Naive thymus-derived CD8-positive, alpha-beta T cell (primary cell): ENCODE measurements at places on chromosomes 1 and 21. TPM values are rescaled to one million over a fixed set of nuclear protein-coding genes. Genes with fewer than 3 reads are reported as not detected.

DNA sequence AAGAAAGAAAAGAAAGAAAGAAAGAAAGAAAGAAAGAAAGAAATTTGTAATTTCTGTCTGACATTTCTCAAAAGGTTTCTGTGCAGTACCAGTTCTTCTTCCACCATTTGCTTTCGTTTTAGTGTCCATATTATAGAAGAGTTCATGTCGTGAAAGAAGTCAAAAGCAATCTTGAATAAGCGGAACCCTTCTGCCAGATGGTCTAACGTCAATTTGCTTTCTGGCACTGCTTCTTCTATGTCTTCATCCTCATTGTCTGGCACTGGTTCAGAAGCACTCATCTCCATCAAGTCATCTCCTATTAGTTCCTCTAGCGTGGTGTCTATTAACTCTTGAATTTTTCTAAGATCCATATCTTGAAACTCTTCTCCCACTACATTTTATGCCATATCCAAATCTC lies 170.0 kb upstream of the KCTD3 start:
- DNase-seq = no peak

DNA sequence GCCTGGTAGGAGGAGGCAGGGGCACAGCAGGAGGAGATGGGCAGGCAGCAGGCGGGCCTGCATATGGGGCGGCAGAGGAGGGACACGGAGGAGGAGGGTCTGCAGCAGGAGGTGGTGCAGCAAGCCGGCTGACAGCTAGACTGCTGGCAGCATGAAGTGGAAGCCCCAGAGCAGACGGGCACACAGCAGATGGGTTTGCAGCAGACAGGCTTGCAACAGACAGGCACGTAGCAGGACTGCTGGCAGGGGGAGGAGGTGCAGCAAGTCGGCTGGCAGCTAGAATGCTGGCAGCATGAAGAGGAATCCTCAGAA lies 615 bp downstream of the KRTAP10-5 start:
- DNase-seq = no peak

DNA sequence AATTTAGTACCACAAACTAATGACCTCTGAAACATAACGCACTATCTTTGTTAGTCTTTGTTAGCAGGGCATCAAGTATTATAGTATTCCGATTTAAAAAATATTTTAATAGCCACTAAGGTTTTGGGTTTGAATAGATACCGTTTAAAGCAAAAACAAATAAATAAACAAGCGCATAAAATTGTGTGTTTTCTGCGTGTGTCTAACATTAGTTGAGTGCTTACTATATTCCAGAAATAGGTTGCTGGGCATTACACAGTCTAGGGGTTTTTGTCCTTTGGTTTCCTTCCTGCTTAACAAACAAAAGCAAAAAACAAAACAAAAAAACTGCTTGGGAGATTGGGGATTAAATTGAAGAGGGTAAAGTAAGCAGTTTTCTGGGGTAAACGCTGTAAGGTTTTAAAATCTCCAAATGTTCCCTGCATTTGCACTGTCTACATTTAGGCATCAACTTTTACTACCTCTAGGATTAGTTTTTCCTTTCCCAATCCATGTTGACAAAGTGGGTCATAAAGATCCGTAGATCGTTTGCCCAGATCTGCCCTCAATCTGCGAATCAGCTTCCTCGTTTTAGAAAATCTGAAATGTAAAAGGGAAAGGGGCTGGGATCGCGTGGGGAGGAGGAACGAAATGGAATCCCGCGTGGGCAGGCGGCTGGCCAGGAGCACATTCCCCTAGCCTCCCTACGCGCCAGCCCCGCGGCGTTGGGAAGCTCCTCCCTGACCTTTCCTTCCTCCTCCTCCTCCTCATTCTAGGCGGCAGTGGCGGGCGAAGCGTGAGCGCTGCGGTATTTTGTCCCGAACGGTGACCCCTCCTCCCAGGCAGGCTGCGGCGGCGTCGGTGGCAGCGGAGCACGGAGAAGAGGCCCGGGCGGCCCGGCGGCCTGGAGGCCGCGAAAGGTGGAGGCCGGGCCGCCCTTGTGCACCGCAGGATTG lies at the start of gene KCTD3:
KCTD3 (plus strand) TSS at position 749 of the 935 bp plus-strand sequence. CDS start 382 bp downstream, outside the sequence.
- peak; percentile 8 for DNase-seq

DNA sequence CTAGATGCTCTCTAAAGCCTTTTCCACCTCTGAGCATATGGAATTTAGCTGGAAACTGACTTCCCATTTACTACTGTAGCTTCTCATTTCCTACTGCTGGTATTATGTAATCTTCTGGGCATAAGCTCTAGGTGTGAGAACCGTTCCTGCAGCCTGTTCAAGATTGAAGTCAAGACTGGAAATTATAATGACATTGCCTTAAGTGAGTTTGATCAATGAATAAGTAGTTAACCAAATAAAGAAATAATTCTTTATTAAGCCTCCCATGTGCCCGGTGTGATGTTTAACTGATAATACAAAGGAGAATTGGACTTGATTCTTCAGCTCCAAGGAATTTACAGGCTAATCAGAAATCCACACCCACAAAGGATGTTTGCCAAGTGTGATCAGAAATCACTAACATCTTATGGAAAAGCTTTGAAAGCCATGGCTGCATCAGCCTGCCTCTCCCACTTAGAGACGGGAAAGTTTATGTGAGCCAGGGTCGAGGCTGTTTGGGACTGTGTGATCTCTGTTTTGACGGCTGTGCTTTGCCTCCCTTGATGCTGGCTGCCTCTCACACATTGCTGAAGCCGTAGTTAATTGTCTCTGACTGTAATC lies 36.4 kb upstream of the PRELP start:
- no peak for DNase-seq

- no peak for DNase-seq
Measured at GRCh38 chr1:99944192-99944591, 25.6 kb upstream of the SLC35A3 start.

GRCh38 chr21:42463861-42464515 lies 32.0 kb downstream of the RSPH1 start:
- peak; percentile 82 for DNase-seq

GRCh38 chr1:197615693-197616011 lies 159.6 kb downstream of the DENND1B start:
- no peak for DNase-seq

GRCh38 chr1:201385299-201385891 lies 7.9 kb upstream of the TNNT2 start:
- no peak for DNase-seq

GRCh38 chr1:47894410-47895278 lies 102.5 kb downstream of the TRABD2B start:
- no peak for DNase-seq

DNA sequence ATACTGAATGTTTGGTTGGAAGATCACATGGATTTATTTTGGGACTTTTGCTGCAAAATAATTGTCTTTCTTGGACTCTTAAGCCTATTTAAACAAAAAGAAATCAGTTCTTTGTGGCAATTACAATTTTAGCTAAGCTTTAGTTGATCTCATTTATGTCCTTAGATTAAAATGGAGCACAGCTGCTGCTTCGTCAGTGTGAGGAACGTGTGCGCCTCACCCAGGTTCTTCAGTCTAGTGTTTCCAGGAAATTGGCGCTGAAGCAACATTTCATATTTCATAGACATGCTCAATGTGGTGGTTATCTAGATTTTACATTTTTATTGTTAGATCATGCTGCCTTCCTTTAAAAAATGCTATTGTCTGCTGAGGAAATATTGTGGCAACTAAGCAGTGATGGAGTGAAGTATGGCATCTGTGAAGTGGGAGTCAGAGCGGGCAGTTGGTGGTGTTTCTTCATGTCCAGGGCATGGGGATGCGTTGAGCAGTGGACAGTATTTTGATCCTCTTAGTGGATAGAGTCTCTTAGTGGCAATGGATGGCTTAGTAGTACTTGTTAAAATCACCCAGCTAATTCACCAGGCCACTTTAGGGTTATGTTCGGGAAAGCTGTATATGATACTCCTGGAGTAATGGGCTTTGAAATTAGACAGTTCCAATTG lies 5.6 kb downstream of the DDI2 start:
- no peak for DNase-seq

DNA sequence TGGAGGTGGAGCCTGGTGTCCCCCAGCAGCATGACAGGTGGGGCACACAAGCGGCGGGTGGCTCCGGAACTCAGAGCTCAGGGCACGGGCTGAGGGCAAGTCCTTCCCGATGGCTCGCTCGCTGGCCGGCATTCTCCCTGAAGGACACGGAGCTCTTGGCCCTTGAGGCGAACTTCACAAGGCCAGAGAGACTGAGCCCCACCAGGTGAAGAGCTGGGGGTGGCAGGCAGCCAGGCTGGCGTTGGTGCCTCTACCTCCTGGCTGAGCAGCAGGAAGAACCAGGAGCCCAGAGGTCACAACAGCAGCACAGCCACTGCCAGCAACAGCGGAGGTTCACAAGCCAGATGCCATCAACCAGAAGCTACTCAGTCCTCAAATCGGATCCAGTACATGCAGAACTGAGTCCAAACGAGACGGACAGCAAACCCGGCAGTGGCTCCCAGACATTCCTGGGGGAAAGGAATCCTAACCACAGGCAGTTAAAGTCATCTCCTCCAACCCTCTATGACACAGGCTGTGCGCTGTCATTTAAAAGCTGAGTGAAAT lies 54.1 kb downstream of the NPHP4 start:
- DNase-seq = no peak

DNA sequence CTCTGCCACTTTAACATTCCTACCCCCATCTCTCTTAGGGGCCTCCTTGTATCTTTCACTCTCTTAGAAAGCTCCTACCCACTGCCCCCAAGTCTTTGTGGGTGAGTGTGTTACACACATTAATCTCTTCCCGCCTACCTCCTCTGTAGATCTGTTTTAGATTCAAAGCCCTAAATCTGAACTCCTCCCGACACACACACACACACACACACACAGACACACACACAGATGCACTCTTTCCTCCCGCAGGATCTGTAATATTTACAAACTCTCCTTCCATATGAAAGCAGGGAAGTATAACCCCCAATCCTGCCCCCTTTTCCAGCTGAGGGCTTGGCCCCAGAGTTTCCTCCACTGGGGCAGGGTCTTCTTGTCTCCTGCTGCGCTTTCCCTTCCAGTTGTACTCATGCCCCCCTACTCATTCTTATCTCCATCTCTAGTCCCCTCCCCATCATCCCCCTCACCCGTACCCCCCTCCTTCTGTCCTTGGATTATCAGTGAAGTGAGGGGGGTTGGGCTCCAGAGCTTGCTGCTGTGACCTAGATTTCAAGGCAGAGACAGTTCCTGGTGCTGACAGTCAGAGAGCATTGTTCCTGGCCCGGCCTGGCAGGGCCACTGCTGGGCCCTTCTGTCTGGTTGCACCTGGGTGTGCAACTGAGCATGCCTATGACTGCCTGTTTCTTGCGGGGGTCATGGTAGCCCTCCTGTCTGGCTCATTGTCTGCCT lies 4.3 kb downstream of the PEA15 start:
- DNase-seq = no peak

GRCh38 chr1:240947438-240948224 lies 335.7 kb upstream of the GREM2 start:
- no peak for DNase-seq

The SYT2 gene
- total RNA-seq = not detected

The PTAFR gene
- 1.1 TPM for total RNA-seq

The FALEC gene
- total RNA-seq = 1.9 TPM

The TMIGD3 gene
- not detected for total RNA-seq

The CRYAA gene
- not detected for total RNA-seq

The ADGRL2 gene
- not detected for total RNA-seq

The KRTAP13-1 gene
- total RNA-seq = not detected

The GBP4 gene
- 23.1 TPM for total RNA-seq
